ENCODE measurements at places on chromosomes 12 and 14.
A peak's percentile ranks its signal among the peaks of the same experiment; 100 is the strongest.

DNA sequence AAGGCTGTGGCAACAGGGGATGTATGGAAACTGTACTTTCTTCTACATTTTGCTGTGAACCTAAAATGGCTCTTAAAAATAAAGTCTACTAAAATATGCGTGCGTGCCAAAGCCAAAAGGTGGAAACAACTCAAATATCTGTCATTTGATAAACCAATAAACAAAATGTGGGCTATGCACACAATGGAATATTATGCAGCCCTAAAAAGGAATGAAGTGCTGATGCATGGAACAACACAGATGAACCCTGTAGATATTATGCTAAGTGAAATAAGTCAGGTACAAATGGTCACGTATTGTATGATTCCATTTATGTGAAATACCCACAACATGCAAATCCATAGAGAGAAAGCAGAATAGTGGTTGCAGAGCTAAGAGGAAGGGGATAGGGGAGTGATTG is 8.0 kb downstream of the CACNA2D4 start:
- no peak for DNase-seq

- no peak for DNase-seq
Observed at GRCh38 chr14:59217011-59217410, 28.5 kb downstream of the DAAM1 start.

DNA sequence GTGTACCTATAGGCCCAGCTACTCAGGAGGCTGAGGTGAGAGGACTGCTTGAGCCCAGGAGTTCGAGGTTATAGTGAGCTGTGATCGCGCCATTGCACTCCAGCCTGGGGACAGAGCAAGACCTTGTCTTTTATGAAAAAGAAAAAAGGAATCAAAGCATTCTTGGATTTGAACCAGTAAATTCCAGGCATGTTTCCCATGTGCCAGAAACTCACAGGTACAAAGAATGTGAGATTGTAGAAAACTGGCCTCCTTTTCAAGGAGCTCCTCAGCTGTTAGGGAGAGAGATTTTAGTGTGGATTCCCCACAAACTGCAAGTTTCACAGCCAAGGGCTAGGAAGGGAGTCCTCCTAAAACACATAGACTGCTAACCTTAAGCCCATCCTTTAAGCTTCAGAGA is 95.0 kb downstream of the FOXN4 start:
- DNase-seq, result no peak

DNA sequence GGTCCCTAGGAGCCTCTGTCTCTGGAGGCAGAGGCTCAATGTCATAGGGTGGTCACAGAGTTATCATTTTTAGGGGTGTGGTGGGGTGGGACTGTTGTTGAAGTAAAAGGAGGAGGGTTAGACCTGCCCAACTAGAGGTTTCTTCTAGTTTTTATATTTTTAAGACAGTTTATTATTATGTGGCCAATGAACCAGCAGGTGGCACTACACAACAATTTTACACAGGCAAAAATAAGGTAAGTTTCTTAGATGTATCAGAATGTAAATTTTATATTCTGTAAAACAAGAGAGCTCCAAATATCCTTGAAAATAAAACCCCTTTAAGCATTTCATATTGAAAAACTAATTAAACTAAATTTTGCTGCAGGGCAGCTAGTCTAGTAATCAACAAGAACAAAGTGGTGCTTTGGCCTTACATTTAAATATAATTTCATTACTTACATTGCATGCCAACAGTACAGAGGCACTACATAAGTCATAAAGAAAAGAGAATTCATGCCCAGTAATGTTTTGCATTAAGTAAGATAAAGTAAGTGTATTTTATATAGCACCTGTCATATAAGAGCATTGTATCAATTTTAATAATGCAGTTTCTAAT is 22.2 kb upstream of the OVCH1 start:
- DNase-seq, result no peak

- DNase-seq, result peak; percentile 82
Observed at GRCh38 chr12:128823916-128824839, at the start of gene SLC15A4. Gene SLC15A4, minus strand, starts transcription at chr12:128823958. Its CDS starts 15 bp downstream, at chr12:128823943.

DNA sequence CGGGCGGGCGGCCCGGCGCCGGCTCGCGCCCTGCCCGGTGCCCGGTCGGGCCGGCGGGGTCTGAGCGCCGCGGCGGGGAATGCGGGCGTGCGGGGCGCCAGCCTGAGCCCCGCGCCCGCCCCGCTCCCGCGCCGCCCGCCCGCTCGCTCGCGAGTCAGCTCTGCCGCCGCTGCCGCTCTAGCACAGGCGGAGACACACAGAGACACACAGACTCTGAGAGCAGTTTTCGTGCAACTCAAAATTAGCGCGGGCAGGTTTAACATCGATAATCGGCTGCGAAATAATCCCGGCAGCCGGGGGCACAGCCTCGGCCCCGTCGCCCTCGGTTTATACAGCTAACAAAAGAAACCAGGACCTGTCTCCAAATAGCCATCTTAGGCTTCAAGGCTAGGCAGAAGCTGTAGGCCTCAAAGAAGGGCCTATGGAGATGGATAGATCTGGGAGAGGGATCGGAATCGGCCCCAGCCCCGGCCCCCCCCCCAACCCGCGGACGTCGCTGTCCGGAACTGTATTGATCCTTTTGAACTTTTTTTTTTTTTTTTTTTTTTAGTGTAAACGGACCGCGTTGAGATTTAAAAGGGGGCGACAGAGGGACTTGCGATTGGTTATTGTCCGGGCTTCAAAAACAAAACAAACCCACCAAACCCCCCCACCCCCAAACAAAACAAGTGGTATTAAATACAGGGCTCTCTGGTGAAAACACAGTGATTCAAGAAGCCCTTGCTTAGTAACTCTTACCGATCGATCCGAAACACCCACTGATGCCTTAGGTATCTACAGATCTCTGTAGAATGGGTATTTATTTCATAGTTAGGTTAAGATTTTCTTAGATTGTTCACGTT is 1.1 kb downstream of the ARID2 start:
- DNase-seq, result peak; percentile 35

GRCh38 chr12:55829967-55830600 is 697 bp upstream of the DNAJC14 start:
- no peak for DNase-seq

- no peak for DNase-seq
Observed at GRCh38 chr12:119913536-119914330, 36.6 kb upstream of the CIT start.

DNA sequence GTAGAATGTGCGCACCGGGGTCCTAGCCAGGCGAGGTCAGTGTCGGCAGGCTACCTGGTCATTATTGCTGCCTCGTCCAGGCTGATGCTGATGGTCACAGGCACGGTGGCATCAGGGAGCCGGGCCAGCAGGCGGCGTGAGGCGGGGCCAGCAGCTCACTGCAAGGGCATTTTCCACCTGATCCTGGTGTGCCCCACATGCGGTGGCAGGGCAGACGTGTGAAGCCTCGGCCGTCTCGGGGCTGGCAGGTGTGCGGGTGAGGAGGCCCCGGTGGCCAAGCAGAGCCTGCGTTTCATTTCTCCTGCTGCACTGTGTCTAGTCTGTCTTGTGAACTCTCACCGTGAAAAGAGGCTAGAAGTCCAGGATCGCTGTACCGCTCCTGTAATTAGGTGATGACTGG is 12.0 kb upstream of the AMN start:
- no peak for DNase-seq

DNA sequence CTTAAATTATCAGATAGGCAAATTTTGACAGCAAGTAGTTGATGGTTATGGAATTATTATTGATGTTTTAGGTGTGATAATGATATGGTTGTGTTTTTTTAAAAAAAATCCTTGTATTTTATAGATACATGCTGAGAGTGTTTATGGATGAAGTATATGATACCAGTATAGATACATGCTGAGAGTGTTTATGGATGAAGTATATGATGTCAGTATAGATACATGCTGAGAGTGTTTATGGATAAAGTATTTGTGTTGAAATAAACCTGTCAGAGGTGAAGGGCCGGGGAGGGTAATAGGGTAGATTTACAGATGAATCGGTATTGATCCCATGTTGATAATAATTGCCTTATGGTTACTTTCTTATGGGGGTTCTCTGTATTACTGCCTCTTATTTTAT is 6.0 kb upstream of the RFX4 start:
- no peak for DNase-seq

DNA sequence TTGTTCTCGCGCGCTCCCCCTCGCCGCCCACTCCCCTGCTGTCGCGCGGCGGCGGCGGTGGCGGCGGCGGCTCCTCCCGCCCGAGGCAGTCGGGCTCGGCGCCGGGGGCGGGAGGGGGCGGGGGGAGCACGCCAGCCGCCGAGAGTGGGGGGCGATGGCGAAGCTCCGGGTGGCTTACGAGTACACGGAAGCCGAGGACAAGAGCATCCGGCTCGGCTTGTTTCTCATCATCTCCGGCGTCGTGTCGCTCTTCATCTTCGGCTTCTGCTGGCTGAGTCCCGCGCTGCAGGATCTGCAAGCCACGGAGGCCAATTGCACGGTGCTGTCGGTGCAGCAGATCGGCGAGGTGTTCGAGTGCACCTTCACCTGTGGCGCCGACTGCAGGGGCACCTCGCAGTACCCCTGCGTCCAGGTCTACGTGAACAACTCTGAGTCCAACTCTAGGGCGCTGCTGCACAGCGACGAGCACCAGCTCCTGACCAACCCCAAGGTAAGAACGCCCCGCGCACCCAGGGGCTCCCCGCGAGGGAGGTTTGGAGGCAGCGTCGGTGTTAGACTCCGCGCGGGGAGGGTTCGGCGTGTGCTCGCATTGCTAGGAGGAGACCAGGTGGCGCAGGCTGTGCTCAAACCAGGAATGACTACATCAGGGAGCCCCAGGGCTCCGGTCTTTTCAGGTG is 629 bp downstream of the KCNMB4 start:
- DNase-seq, result peak; percentile 29

DNA sequence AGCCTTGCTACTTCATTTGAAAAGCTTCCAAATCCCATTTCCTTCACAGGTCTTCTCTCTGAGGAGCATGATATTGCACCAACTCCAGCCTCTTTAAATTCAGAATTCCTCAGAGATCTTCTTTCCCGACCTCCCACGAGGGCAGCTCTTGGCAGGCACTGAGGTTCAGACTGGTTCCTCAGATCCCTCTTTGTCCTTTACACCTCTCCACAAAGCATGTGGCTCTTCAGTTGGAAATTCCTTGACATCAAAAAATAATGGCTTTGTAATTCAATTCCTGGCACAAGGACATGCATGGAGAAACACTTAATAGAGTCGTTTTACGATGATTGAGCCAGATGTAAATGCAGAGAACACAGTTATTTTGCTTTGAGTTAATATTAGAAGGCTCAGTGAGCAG is 63.2 kb upstream of the TMX1 start:
- DNase-seq, result no peak

DNA sequence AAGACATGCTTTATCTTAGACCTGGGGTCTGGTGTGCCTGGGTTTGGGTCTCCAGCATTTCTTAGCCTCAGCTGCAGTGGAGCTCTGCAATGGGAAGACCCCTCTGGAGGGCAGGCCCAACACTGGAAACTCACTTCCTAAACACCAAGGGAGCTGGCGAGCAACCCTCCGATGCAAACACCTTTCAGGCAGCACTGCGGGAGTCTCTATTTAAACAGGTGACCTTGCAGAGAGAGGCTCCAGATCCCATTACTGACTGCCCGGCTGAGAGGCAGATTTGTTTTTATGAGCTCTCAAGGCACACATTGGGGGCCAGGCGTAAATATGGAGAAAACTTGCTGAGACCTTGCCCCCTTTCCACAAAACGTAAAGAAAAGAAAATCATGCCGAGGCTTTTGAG is 195.5 kb downstream of the PAX9 start:
- no peak for DNase-seq

- no peak for DNase-seq
Observed at GRCh38 chr14:52356025-52356424, 41.9 kb downstream of the PTGER2 start.

DNA sequence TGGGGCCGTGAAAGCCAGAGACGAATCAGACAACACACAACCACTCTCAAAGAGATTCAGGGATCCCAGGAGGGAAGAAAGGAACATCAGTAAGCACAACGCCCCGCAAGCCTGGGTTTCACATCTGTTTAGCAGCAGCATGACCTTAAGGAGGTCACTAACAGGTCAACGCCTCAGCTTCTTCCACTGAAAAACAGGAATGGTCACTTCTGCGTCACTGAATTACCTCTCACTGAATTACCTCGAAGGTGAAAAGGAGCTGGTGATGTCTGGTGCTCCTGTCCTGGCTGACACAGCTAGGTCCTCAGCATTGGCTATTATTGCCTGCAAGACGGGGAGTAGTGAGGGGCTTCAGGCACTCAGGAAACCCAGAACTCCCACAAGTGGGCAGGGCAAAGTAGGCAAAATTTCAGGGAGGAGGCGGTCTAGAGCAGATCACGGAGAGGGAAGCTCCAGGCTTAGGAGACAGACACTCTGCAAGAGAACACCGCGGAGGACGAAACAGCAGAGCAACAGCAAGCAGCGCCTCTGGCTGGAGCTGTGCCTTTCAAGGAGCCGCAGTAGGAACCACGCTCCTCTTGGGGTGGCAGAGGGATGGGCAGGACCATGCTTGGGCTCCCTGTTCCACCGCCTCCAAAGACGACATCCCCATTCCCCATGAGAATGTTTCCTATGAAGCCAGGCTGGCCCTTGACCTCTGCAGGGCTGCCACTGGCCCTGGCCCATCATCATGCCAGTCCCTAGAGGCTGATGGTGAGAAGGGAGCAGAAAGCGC is 108.4 kb downstream of the SINHCAF start:
- DNase-seq, result no peak

DNA sequence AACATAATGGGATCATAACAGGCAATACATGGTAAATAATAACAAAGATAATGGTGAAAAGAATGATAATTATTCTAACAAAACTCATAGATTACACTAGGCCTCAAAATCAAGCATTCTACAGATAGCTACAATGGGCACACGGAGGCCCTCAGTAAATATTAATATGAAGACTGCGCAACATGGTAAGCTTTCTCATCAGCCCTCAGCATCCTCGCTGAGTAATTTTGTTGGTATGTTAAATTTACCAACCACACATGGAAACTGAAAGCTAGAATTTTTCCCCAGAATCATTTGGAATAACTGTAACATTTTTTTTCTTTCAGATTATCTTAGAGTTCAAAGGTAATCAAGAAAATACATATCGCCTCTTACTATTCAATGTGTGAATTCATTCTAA is 74.2 kb upstream of the PYGL start:
- no peak for DNase-seq

- no peak for DNase-seq
Observed at GRCh38 chr14:33707716-33708115, 243.2 kb downstream of the EGLN3 start.

GRCh38 chr14:52834440-52834842 is 43.0 kb upstream of the GNPNAT1 start:
- DNase-seq, result no peak

- no peak for DNase-seq
Observed at GRCh38 chr12:1836854-1837421, 16.6 kb downstream of the LRTM2 start.

All from stimulated activated CD8-positive, alpha-beta memory T cell treated with anti-CD3 and anti-CD28 coated beads, Interleukin-7, amount 100 ng/mL, for 1 hour (primary cell).